Neuronal stem cell (in vitro differentiated cells): ENCODE measurements at places on chromosomes 12 and 14.
A peak's percentile ranks its signal among the peaks of the same experiment; 100 is the strongest.

- no peak overlapping the region for H3K4me3 ChIP-seq
- DNase-seq: peak; percentile 62
- no peaks in the 10 kb centered on the region for H3K27me3 ChIP-seq
- no peaks in the 10 kb centered on the region for H3K4me1 ChIP-seq
- H3K27ac ChIP-seq: no peak overlapping the region
These were observed 274.7 kb downstream of the DAD1 start for GRCh38 chr14:22314183-22314820.

DNA sequence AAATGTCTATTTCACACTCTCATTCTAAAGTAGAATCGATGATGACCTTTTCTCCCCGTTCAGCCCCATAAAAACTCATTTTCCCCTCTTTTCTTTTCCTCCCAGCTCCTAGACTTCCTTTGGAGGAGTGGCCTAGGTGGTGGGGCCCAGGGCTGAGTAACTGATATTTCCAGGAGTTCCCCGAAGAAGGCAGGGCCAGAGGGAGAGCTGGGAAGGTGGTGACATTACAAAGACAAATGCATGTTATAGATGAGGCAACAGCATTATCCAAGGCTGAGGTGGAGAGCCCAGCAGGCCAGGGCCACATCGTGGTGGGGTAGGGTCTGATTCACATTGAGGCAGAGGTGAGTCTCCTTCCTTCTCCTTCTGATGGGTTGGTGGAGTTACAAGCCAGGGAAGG, 22.2 kb upstream of the HDAC7 start:
- H3K27ac ChIP-seq: no peak overlapping the region
- H3K4me1 ChIP-seq: peaks cover 5% of the 10 kb centered on the region
- no peak for DNase-seq
- H3K27me3 ChIP-seq: no peaks in the 10 kb centered on the region
- no peak overlapping the region for H3K4me3 ChIP-seq

DNA sequence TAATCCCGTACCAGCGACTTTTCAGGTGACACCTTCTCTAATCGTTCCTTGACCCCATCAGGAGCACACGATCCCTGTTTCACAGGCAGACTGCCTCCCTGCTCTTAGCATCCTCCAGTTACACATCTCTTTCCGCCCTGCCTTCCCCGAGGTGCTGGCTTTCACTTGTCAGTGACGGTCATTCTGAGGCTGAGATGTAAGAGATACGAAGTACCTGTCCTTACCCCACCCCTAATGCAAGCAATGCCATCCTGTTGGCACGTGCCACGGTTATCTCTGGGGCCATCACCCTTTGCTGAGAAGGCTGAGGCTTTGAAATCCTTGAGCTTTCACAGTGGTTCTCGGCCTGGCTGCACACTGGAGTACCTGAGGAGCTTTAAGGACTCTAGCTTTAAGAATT, 24.4 kb downstream of the B4GALNT3 start:
- H3K4me3 ChIP-seq: no peak overlapping the region
- DNase-seq: no peak
- no peaks in the 10 kb centered on the region for H3K36me3 ChIP-seq
- no peak overlapping the region for H3K27ac ChIP-seq
- H3K4me1 ChIP-seq: no peaks in the 10 kb centered on the region

DNA sequence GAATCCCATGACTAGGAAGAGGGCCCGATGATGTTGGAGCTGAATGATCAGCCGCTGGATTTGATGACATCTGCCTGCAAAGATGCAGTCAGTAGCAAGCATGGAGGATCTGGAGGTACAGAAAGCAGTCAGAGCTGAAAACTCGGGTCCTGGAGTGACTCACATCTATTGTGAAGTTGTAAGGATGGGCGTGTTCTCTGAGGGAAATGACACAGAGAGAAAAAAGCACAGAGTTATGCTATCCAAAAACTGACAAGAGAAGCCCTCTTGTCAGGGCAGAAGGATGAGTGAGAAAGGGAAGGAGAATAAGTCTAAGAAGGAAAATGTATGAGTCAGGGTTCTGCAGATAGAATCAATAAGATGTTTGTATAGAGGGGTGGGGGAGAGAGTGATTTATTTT, 380.4 kb upstream of the CCDC196 start:
- no peak for DNase-seq
- H3K27me3 ChIP-seq: no peaks in the 10 kb centered on the region
- no peak overlapping the region for H3K4me3 ChIP-seq
- H3K27ac ChIP-seq: no peak overlapping the region

GRCh38 chr12:94225947-94226630, 77.7 kb downstream of the PLXNC1 start:
- no peak for DNase-seq
- H3K4me1 ChIP-seq: peaks cover 16% of the 10 kb centered on the region
- no peak overlapping the region for H3K4me3 ChIP-seq
- no peaks in the 10 kb centered on the region for H3K27me3 ChIP-seq

- H3K4me1 ChIP-seq: peaks cover 3% of the 10 kb centered on the region
- peak overlapping the region; percentile 27 for H3K4me3 ChIP-seq
- no peaks in the 10 kb centered on the region for H3K27me3 ChIP-seq
- no peak overlapping the region for H3K27ac ChIP-seq
These were observed 29.1 kb upstream of the LRTM2 start for GRCh38 chr12:1791104-1791841.

DNA sequence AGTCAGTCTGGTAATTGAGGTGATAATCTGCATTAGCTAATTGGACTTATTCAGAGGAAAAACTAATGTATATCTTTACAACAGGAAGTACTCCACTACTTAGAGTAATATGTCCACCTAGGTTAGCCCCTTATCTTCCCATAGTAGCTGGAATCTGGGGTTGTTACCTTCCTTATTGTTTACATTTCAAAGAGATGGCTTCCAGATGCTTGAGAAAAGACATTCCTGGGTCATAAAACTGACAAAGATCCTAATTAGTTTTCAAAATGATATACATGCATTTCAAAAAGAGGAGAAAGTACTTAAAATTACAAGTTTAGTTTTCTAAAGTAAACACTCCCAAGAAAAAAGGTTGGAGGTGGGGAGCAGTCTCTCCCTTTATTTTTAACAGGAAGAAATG, 78.1 kb downstream of the RPL10L start:
- no peak overlapping the region for H3K4me3 ChIP-seq
- H3K27ac ChIP-seq: no peak overlapping the region
- H3K27me3 ChIP-seq: no peaks in the 10 kb centered on the region
- DNase-seq: no peak
- H3K4me1 ChIP-seq: no peaks in the 10 kb centered on the region
- no peaks in the 10 kb centered on the region for H3K36me3 ChIP-seq

DNA sequence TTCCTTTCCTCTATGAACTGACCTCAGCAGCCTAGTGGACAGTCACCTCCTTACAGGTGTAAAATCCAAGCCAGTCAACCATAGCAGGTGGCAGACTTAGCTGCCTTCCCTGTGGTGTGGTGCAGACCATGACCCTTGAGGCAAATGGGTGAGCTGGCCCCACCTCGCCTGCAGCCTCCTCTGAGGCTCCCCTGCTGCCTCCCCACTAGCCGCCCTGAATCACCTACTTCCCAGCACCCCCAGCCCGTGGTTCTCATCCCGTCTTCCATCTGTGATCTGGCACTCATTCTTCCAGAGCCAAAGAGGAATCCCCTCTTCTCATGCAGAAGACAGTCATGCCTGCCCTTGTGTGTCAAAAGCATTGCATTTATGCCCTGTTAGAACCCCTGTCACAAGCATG, 34.4 kb upstream of the TSPAN9 start:
- H3K4me3 ChIP-seq: no peak overlapping the region
- no peak for DNase-seq
- no peaks in the 10 kb centered on the region for H3K27me3 ChIP-seq

DNA sequence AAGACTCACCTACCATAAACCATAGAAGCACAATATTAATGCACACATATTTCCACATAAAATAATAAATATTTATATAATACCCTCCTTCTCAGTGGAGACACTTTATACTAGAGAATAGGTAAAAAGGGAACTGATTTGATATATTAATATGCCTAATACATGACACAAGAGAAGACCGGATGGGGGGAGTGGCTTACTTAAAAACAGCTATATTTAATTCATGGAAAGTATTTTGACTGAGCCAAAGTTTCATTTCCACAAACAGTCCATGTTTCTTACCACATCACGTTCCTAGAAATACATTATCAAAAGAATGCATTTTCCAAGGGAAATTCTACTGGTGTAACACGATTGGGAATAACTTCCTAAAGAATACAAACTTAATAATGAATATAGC, 63.4 kb downstream of the ITPR2 start:
- H3K27me3 ChIP-seq: no peaks in the 10 kb centered on the region
- no peak for DNase-seq
- no peak overlapping the region for H3K4me3 ChIP-seq
- H3K4me1 ChIP-seq: no peaks in the 10 kb centered on the region
- no peaks in the 10 kb centered on the region for H3K36me3 ChIP-seq
- no peak overlapping the region for H3K27ac ChIP-seq

- H3K4me3 ChIP-seq: no peak overlapping the region
- no peaks in the 10 kb centered on the region for H3K36me3 ChIP-seq
- H3K27ac ChIP-seq: no peak overlapping the region
- no peak for DNase-seq
These were observed 76.6 kb downstream of the SINHCAF start for GRCh38 chr12:31249356-31249755.

- no peak for DNase-seq
- H3K36me3 ChIP-seq: no peaks in the 10 kb centered on the region
- peaks cover 9% of the 10 kb centered on the region for H3K4me1 ChIP-seq
- no peak overlapping the region for H3K27ac ChIP-seq
These were observed 119.4 kb downstream of the KTN1 start for GRCh38 chr14:55699131-55700057.

GRCh38 chr12:109863847-109864712, 16.3 kb downstream of the GLTP start:
- peaks cover 12% of the 10 kb centered on the region for H3K4me1 ChIP-seq
- no peaks in the 10 kb centered on the region for H3K27me3 ChIP-seq
- no peaks in the 10 kb centered on the region for H3K36me3 ChIP-seq
- DNase-seq: no peak

GRCh38 chr12:62912644-62913043, 22.3 kb downstream of the PPM1H start:
- peaks cover 2% of the 10 kb centered on the region for H3K4me1 ChIP-seq
- H3K4me3 ChIP-seq: no peak overlapping the region
- H3K27me3 ChIP-seq: no peaks in the 10 kb centered on the region
- no peaks in the 10 kb centered on the region for H3K36me3 ChIP-seq
- H3K27ac ChIP-seq: no peak overlapping the region

DNA sequence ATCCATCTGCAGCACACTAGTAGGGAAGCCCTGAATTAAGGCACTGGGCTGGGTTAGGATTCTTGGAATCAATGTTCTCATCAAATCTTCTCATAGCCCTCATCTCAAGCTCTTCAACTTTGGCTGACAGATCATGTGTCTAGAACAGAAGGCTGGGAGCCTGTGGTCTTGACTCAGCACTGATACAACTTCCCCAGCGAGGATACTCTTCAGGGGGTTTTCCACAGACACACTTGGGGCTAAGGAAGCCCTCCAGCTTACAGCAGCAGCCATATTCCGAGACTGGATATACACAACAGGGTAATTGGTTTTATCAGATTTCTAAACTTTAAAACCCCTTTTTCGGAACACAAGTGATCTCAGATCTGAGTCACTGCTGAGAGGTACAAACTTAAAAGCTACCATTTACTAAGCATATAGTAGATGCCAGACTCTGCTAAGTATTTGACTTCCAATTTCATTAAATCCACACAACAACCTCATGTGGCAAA, 3.5 kb downstream of the FMNL3 start:
- peaks cover 19% of the 10 kb centered on the region for H3K4me1 ChIP-seq
- H3K4me3 ChIP-seq: no peak overlapping the region
- no peak for DNase-seq
- no peak overlapping the region for H3K27ac ChIP-seq

DNA sequence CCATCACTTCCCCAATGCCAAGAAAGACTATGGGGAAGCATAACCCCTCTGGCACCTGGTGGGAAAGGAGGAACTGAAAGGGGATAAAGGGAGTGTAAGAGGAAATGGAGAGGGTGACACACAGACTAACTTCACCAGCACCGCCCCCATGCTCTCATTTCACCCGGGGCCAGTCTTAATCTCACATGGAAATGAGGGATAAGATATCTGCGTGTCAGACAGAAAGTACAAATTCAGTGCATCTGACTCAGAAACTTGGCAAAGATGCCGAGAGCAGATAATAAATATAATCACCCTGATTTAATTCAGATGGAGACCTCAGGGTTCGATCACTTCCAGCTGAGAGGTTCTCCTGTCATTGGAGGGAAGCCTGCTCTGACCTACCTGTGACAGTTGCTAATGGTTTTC, 191.6 kb downstream of the DUSP6 start:
- H3K4me3 ChIP-seq: no peak overlapping the region
- peaks cover 3% of the 10 kb centered on the region for H3K4me1 ChIP-seq
- H3K27ac ChIP-seq: no peak overlapping the region
- H3K27me3 ChIP-seq: no peaks in the 10 kb centered on the region

DNA sequence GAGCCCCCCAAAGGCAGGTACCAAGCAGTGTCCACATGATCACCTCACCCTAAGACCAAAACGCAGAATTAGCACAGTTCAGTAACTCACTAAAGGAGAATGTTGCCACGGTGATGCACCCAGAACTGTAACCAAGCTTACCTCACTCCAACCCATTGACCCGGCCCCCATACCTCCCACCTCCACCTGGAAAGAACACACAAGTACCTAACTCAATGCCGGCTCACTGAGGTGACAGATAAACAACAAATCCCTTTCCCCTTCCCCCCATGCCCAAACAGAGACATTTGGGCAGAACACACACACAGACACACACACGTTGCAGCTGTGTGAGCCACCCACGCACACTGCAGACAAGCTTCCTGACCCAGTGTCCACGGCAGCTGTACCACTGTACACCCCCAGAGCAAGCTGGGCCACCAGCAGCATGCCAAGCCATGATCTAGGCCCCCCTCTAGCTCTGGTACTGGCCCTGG, 1.3 kb downstream of the RAPGEF3 start:
- H3K27ac ChIP-seq: no peak overlapping the region
- no peaks in the 10 kb centered on the region for H3K36me3 ChIP-seq
- no peaks in the 10 kb centered on the region for H3K27me3 ChIP-seq
- no peak overlapping the region for H3K4me3 ChIP-seq

DNA sequence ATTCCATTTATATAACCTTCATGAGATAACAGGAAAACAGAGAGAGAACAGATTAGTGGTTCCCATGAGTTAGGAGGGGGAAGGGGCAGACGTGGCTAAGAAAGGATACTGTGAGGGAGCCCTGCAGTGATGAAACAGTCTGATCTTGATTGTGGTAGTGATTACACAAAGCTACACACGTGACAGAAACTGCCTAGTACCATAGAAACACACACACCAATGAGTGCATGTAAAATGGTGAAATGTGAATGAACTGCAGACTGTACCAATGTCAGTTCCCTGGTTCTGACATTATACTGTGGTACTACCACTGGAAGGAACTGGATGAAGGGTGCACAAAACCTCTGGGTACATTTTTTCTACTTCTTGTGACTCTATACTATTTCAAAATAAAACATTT, 36.9 kb downstream of the NRDE2 start:
- H3K27ac ChIP-seq: no peak overlapping the region
- H3K36me3 ChIP-seq: peaks cover 94% of the 10 kb centered on the region
- no peak overlapping the region for H3K4me3 ChIP-seq
- H3K27me3 ChIP-seq: no peaks in the 10 kb centered on the region
- DNase-seq: no peak

GRCh38 chr14:70139384-70139783, 49.4 kb downstream of the SLC8A3 start:
- H3K4me1 ChIP-seq: no peaks in the 10 kb centered on the region
- no peak overlapping the region for H3K27ac ChIP-seq
- H3K4me3 ChIP-seq: no peak overlapping the region
